ENCODE measurements at places on chromosomes 2 and 18. TPM values are rescaled to one million over a fixed set of nuclear protein-coding genes. Genes with fewer than 3 reads are reported as not detected.

DNA sequence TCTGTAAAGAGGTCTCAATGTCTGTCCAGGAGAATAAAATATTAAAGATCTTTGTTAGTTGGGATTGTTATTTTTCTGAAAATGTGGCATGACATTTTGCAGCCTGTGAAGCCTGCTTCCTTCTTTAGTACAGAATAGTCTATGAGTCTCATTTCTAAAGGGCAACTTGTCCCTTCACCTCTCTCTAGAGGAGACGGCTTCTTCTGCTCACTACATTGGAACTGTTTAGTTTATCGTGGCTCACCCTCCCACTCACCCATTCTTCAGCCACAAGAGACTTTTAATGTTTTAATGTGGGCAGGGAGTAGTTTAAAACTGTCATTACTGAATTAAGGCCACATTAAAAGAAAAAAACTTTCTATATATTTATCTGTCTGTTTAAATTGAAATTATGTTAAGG lies 161.0 kb downstream of the BARD1 start:
- no peak overlapping the region for H3K27ac ChIP-seq
- H3K4me3 ChIP-seq = no peak overlapping the region
- H3K27me3 ChIP-seq = no peaks in the 10 kb centered on the region
- no peak for DNase-seq
- H3K4me1 ChIP-seq = no peaks in the 10 kb centered on the region

GRCh38 chr2:11177871-11178690 lies 22.8 kb downstream of the SLC66A3 start:
- no peak overlapping the region for H3K27ac ChIP-seq
- no peak overlapping the region for H3K4me3 ChIP-seq
- H3K27me3 ChIP-seq = no peaks in the 10 kb centered on the region
- no peak for DNase-seq
- peaks cover 20% of the 10 kb centered on the region for H3K36me3 ChIP-seq

- no peak for DNase-seq
- H3K4me3 ChIP-seq = no peak overlapping the region
- no peaks in the 10 kb centered on the region for H3K27me3 ChIP-seq
Observed at GRCh38 chr2:176664478-176664877, 395.2 kb downstream of the MTX2 start.

DNA sequence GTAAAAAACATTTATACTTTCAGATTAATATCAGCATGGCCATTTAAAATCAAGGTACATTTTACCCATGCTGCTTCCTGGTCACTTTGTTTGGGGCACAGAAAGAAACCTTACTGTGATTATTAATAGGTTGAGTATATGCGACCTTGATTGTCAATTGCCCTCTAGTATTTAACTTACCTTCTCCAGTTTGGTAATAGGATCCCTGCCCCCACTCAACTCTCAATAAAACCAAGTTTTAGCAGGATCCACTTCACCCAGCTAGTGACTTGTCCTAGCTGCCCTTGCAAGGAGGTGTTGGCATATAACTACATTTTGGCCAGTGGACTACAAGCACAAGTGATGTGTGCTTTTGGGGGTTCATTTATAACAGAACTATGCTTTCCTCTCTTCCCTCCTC lies 34.3 kb downstream of the FANCL start:
- no peaks in the 10 kb centered on the region for H3K36me3 ChIP-seq
- no peaks in the 10 kb centered on the region for H3K27me3 ChIP-seq
- H3K4me1 ChIP-seq = no peaks in the 10 kb centered on the region

DNA sequence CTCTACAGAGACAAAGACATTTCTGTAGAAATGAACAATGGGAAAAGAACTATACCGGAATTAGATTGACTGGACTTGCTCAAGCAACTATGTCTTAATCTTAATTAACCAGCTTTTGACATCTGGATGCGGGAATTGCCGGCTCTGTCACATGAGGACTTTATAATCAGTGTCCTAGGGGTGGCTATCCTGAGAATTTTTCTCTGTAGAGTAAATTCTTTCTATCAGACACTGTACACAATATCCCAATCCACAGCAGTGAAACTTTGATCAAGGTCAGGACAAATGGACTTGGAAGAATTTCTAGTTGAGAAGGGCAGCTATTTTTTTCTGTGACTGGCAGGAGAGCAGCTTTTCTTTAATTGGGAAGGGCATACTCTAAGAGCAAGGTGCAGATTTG lies 322.1 kb downstream of the HRH4 start:
- H3K27ac ChIP-seq = no peak overlapping the region
- H3K27me3 ChIP-seq = no peaks in the 10 kb centered on the region
- H3K36me3 ChIP-seq = no peaks in the 10 kb centered on the region

Gene WDR33
- total RNA-seq = 45.1 TPM

Gene SLC4A5
- total RNA-seq = 1.5 TPM

Gene DCDC2C
- not detected for total RNA-seq

Gene SMIM21
- total RNA-seq = not detected

Data from sigmoid colon (tissue), 7 donors.